ENCODE measurements at places on chromosomes 6 and 20.

DNA sequence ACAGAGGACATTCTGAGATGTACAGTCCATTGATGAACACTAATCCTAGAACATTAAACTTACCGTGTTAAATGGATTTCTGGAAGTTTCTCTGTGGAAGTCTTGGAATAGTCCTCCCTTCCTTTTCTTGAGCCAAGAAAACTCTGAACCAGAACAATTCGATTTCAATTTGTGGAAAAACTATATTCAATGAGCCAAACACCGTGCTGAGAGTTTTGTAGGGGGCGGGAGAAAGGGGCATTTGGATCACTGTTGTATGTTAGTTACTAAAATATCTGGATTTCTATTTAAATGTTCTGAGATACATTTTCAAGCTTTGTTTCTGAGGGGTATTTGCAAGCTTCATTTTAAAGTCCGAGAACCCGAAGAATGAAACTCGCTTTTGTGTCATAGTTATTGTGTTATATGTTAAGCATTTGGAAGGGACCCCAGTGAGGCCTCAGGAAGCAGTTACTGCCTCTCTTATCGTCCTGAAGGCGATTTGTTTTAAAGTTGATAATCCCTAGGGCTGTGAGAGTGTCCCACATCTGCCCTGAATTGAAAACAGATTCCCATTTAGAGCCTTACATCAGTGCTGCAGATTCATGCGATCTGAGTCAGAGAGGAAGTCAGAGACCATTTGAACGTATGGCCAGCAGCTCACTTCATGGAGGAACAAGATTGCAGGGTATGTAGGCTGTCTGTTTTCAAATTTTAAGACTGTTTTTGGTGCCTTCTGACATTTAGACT, 70.8 kb upstream of the SASH1 start:
- DNase-seq = no peak

GRCh38 chr6:38272222-38272621, 367.5 kb downstream of the BTBD9 start:
- DNase-seq = no peak

GRCh38 chr20:51014797-51015722, 7.8 kb downstream of the KCNG1 start:
- no peak for DNase-seq

GRCh38 chr6:33212857-33213165, 4.5 kb downstream of the RING1 start:
- no peak for DNase-seq

DNA sequence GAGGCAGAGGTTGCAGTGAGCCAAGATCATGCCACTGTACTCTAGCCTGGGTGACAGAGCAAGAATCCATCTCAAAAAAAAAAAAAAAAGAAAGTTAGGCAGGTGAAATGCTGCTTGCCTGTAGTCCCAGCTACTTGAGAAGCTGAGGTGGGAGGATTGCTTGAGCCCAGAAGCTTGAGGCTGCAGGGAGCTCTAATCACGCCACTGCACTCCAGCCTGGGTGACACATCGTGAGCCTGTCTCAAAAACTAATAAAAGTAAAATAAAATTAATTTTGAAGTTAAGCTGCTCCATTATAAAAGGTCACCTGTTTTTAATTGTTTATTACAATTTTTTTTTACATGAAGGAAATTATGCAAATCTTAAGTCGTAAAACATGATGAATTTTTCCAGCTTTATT, 23.2 kb upstream of the SAMHD1 start:
- no peak for DNase-seq

- DNase-seq = no peak
These were observed 35.3 kb downstream of the C6orf52 start for GRCh38 chr6:10658910-10659698.

GRCh38 chr20:13113731-13114130, 105.0 kb downstream of the SPTLC3 start:
- DNase-seq = no peak

DNA sequence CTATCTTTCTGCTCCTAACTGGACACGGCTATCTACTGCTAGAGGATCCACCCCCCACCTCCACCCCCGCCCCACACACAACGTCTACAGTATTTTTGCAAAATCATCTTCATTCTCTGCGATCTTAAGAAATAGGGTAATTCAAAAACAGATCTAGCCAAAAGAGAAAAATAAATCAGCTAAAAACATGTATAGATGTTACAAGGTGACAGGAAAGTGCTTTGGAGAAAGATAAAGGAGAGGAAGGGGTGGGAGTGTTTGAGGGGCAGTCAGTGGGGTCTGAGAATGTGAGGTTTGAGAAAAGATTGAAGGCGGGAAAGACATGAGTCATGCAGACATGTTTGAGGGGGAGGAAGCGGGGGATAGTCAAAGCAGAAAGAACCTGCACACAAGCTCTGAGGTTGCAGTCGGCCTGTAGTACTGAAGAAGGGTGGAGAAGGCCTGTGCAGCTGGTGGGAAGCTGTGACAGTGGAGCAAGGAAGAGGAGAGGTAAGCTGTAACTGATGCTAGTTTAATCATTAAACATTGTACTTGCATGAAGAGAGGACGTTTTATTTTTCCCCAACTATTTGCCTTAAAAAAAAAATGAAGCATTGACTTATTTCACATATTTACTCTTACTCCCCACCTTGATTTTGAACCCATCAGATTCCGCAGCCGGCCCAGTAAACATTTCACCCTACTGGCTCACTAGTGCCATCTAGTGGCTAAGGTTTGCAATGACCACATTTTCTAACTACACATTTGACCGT, 332.6 kb downstream of the ADGRB3 start:
- no peak for DNase-seq

- DNase-seq = no peak
These were observed 94.8 kb downstream of the NFATC2 start for GRCh38 chr20:51447765-51448148.
